Activated naive CD8-positive, alpha-beta T cell treated with anti-CD3 and anti-CD28 coated beads, Interleukin-2, amount 50 U/mL, for 24 hours (primary cell): ENCODE measurements at places on chromosomes 7 and 10.

GRCh38 chr10:70564113-70564725, 38.3 kb downstream of the PRF1 start:
- DNase-seq = no peak

GRCh38 chr10:110704906-110705476, 60.9 kb downstream of the RBM20 start:
- DNase-seq = no peak

DNA sequence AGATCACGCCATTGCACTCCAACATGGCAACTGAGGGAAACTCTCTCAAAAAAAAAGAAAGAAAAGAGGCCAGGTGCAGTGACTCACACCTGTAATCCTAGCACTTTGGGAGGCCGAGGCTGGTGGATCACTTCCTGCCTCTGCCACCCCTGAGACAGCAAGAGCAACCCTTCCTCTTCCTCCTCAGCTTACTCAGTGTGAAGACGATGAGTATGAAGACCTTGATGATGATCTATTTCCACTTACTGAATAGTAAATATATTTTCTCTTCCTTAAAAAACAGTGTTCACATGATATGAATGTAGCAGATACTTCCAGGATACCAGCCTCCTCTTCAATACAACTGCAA, 2.1 kb upstream of the ZKSCAN1 start:
- DNase-seq = peak; percentile 27

DNA sequence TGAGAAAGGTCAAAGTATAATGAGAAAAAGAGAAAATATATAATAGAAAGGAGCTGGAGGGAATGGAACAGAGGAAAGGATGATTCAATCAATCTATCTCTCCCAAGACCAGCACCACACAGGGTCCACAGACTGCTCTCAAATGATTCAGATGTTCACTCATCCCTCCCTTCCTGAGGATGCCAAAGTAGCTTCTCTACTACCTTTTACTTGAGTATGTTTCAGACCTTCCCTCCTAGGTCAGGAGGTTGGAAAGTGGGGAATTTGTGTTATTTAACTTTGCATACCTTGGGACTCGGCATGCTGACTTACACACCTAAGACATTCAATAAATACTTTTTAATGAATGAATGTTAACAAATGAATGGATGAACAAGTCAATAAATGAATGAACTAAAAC, 30.6 kb downstream of the CPVL start:
- no peak for DNase-seq

DNA sequence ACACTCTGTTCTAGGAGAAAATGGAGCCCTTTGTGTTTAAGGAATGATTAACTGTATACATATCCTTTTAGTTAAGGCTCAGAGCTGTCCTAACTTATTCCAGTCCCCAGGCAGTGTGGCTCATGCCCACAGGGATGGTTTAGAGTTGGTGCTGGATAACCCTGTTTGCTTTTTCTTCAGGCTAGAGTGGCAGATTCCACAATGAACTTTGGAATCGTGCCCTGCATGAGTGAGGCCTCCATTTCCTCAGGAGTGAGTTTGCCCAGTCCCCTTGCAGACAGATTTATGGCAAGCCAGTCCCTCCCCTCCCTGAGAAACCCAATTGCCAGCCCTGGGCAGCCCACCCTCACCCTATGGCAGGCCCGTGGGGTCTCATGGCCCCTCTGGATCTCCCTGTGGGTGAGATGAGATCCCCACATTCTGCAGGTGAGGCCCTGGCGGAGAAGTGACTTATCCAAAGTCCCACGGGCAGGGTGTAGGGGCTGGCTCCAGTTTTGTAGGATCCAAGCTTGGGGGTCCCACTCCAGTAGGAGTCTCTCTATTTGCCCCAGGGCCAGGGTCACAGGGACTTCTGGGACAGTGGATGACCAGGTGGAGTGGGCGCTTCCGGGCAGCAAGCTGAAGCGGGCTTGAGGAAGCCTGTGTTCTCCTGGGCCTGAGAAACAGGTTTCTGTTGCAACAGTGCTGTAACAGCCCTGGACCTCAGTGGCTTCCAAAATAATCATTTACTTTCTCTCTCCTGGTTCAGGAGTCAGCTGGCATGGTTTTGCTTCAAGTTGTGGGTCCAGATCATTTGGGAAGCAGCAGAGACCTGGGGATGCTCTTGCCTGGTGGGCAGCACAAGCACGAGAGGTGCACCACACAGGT, 9.0 kb upstream of the COMTD1 start:
- no peak for DNase-seq

DNA sequence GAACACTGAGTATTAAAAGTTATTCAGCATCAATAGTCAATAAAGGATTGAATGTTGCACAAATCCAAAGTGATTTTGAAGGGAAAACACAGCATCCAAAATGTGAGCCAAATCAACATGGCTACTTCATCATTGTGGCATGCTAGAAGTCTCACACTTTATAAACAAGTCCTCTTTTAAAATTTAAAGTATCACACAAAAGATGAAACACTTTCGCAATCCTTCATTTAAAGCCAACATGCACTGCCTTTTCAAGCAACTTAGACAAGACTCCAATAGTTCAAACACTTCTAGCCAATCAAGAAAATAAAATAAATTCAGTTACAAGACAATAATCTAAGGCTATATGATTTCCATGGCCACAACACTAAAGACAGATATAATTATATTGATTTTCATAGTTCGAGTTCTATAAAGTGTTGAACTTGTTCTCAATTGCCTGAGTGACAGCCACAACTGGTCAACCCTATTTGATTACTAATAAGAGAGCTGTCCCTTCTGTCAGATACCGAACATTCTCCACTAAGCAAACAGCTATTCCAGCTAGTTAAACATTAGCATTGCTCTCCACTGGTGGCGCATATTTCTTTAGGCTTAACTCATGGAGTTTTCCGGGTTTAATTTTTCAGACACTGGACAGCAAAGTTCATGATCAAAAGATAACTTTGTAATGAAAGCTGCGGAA, 8.3 kb downstream of the EBF3 start:
- DNase-seq = no peak

GRCh38 chr10:16184096-16184597, 252.7 kb upstream of the PTER start:
- DNase-seq = no peak

DNA sequence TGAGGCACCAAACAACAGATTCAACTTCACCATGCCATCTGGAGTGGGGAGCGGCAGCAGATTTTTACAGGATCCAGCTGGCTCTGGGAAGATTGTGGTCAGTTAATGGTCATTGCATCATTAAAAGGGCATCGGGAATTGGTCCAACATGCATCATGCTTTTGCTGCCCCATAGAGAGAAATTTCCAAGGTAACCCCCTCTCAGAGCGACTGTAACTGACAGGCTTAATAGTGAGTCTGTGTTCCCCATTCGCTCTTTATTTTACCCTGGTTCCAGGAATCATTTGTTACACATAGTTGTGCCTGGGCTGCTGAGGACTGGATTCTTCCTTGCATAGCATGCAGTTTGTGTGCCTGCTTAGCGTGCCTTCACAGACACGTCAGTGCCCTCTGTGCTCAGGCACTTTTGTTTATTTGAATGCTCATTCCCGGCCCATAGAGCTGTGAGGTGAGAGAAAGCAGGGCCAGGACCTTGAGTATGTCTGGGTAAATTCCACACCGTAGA, 49.9 kb downstream of the CDHR3 start:
- DNase-seq = no peak

- peak; percentile 49 for DNase-seq
These were observed 389.0 kb upstream of the PODXL start for GRCh38 chr7:131945313-131945911.

DNA sequence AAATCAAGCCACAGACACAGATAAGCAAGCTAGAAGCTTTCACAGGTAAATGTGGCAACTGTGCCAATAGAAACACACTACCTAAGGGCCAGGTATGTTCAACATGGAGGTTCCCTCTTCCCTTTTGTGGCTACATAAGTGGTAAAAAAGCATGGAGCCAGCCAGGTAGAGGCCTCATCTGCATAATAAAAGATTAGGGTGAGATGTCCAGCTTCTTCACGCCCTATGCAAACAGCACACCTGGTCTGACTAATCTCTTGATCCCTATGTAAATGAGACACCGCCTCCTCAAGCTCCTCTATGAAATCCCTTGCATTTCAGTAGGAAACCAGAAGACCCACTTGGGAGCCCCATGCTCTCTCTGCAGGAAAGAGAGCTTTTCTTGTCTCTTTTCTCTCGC, 282.2 kb downstream of the NEBL start:
- no peak for DNase-seq

- no peak for DNase-seq
These were observed 77.5 kb downstream of the HGF start for GRCh38 chr7:81692146-81692905.

DNA sequence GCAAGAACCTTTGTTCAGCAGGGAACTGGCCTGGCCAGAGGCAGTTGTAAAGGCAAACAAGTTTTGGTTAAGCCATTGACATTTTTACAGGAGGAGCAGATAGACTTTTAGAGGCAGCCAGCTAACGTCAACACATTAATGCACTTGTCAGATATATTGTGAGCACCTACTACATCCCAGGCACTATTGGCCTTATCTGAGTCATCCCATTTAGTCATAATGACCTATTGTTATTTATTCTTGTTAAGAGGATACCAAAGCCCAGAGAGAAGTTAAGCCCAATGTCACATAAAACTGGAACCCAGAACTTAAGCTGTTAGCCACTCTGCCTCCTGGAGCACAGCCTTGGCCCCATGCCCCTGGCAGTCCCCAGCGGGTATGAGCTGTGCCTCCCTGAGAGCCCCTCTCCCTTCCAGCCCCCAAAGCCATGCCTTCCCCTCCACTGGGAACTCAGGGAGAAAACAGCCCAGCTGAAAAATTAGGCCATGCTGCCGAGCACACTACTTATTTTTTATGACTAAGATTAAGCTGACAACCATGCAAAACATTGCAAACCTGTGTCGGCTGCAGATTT, 32.7 kb upstream of the TRIM8 start:
- no peak for DNase-seq

- no peak for DNase-seq
These were observed 167.8 kb upstream of the MYO3A start for GRCh38 chr10:25766213-25766612.

- DNase-seq = no peak
These were observed 19.4 kb upstream of the PAX2 start for GRCh38 chr10:100725869-100726426.

DNA sequence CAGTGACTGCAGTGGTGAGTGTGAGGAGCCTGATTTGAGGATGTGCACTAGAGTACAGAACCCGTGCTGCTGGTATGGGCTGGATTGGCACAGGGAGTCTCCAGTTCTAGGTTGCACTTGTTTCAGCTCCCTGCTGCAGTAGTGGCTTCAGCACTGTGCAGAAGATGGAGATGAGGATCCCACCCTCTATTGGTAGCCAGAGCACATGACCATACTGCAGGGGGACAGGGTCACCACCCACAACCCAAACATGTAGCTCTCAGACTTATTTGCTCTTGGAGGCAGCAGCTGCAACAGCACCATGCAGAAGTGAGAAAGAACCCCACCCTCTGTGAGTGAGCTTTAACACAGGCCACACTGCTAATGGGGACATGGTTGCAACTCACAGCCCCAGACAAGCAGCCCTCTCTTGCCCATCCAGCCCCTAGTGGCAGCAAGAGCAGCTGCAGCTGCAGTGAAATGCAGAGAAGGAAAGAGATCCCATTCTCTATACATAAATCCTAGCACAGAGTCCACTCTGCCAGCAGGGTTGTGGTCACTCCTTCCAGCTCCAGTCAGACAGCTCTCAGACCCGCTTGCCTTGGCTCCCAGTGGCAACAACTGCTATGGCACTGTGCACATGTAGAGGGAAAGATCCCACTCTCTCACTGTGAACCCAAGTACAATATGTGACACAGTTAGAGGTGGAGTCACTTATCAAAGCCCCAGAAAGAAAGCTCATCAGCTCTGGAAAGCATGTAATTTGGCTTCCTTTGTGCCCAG, 51.4 kb upstream of the SCIN start:
- DNase-seq = no peak

GRCh38 chr10:119517235-119518141, 25.0 kb downstream of the RGS10 start:
- DNase-seq = peak; percentile 68

DNA sequence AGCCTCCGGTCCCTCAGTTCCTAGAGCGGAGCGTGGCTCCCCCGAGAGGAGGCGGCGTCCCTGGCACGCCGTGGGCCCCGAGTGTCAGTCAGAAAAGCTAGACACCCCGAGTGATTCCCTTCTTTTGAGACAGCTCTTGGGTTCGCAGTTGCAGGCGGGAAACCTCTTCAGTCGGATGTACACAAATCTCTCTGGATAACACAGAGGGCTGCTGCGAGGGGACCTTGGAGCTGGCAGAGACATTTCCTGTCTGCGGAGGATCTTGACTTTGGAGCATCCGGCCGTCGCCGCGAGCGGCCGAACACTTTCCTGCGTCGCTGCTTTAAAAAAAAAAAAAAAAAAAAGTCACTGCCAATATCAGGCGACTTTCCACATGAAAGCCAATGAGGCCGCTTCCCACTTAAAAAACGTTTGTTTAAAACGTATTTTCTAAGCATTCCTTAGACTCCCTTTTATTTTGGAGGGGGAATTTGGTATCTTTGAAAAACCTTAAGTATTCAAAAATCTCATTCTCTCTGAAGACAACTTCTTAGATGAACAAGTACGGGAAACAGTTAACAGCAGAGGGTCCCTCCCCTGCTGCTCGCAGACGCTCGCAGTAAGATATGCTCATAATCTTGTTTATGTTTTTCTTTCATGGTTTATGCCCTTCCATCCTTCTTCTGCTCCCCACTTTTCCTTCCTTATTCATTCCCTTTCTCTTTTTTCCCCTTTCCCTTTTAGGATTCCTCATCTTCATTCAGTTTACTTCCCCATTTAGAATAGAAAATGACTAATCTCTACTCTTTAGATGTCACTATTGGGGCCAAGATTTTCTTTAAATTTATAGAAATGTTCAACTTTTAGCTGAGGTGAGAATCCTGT, 10.0 kb downstream of the HHEX start:
- peak; percentile 47 for DNase-seq

DNA sequence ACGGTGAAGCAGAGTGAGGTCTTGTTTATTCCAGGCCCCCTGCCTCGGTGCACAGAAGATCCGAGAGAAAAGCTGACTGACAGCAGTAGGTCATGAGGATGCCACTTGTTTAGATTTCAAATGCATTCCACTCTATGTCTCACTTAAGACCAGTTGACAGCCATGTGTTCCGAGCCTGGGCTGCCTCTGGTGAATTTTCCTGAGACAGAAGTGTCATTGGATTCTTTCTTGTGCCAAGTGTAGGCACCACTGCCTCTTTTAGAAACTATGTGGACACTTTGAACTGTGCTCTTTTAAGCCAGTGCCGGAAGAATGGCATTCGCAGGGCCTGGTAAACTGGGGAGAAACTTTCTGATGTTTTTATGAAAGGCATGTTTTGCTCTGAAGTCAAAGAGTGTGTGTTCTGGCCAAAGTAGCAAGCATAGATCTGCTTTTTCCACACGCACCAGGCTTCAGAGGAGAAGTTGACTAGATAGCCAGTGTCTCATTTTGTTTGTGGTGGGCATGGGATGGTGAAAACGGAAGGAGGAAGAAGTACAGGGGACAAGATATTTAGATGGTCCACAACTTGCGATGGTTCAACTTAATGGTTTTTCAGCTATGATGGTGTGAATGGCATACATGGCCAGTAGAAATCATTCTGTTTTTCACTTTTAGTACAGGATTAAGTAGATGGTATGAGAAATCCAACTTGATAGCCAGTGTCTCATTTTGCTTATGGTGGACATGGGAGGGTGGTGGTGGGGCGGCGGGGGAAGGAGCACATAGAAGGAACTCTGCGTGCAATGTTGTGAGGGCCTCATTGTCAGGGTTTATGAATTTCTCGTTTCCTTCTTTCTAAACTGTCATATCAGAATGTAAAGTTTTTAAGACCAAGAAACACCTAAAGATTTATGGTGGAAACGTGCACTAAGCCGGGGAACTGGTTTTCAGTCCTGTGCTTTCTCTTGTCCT, 41.5 kb downstream of the CYP17A1 start:
- no peak for DNase-seq

GRCh38 chr10:22617516-22617915, 96.9 kb downstream of the PIP4K2A start:
- DNase-seq = no peak
